Activated effector memory CD4-positive, alpha-beta T cell treated with Interleukin-2 at 50 U/mL for 16 hours (primary cell): ENCODE measurements at places on chromosomes 13 and 19.
A peak's percentile ranks its signal among the peaks of the same experiment; 100 is the strongest.

DNA sequence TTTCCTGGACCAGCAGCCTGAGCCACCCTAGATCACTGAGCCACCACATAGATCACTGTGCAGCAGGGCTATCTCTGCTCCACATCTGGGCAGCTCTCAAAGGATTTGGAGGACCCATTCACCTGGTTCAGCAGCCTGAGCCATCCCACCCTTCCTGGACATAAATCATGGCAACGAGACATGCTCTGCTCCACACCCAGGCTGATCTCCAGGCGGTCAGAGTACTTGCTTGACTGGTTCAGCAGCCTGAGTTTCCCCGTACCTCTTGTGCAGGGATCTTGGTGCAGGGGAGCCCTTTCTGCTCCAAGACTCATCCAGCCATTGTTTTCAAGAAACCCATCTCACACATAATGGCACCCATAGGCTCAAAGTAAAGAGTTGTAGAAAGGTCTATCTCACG, 195.3 kb downstream of the LIG4 start:
- DNase-seq, result no peak

DNA sequence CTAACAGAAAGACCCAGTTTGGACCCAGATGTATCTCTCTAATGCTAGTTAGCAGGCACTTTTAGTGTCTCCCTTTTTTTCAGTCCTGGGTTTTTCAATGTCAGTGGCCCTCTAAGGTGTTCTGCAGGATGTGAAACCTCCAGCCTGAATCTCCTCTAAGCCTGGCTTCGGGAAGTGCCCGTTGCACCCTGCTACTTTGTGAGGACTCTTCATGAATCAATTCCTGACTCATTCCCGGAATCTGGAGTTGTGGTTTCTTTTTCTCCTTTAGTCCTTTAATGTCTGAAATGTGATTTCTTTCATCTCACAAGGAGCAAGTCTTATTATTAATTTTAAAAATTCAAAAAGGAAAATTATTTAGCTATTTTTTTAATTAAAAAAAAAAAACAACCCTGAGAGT, 116.0 kb downstream of the ZNF536 start:
- no peak for DNase-seq

DNA sequence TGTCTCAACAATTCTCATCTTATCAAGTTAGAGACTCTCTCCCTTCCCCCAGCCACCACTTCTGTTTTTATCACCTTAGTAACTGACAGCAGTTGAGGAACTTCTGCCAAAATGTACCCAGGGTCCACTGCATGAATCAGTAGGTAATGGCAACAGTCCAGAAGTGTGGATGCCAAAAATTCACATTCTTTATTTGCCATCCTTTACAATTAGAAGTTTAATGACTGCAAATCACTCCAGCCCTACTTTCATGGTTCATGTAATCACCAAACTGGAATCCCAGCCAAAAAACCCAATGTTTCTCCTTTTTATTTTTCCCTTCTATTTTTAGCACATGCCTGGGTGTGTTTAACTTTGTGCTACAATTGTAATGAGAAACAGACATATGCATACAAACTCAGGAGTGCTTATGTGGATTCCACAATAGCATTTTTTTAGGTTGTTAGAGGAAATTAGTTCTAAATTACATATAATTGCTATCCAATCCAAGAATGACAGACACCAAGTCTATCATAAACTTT, 243.5 kb downstream of the RGCC start:
- DNase-seq, result no peak

- no peak for DNase-seq
These were observed 26.0 kb downstream of the C19orf47 start for GRCh38 chr19:40322271-40322610.

GRCh38 chr13:24678151-24678550, 2.1 kb upstream of the ATP12A start:
- no peak for DNase-seq

GRCh38 chr13:98519976-98520375, 56.9 kb downstream of the STK24 start:
- no peak for DNase-seq

DNA sequence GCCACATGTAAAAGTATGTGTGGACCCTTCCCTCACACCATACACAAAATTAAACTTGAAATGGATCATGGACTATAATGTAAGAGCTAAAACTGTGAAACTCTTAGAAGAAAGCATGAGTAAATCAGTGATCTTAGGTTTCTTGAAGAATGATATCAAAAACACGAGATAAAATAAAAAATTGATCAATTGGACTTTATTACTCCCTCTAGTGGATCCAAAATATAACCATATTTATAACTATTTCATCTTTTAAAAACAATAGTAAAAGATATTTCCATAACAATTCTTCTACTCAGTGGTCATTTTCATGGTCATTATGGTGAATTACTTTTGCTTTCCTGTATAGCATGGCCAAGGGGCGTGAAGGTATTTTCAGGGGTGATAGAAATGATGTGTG, 174.6 kb upstream of the LSM14A start:
- no peak for DNase-seq

- peak; percentile 56 for DNase-seq
These were observed 5.7 kb downstream of the HOOK2 start for GRCh38 chr19:12769689-12770088.

DNA sequence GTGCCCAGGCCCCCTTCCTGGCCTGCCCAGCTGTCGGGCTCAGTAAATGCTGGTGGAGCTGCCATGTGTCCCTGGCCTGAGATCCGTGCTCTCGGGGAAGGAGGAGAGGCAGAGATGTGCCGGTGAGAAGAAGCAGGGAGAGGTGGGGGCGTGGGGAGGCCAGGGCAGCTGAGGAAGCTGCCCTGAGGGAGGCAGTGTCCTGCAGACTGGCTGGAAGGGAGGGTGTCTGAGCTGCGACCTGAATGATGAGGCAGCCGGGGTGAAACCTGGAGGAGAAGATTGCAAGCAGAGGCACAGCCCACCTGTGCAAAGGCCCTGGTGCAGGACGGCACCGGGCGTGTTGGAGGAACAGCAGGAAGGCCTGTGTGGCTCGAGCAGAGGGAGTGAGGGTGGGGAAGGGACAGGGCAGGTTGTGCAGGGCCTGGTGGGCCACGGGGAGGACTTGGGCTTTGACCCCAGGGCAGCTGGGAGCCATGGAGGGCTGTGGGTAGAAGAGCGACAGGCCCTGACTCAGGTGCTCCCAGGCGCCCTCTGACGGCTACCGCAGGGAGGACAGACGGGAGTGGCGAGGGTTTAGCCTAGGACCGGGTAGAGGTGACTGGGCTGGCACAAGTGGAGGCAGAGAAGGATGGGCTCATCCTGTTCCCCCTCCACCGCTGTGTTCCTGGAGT, 14.0 kb upstream of the CELF5 start:
- peak; percentile 52 for DNase-seq

DNA sequence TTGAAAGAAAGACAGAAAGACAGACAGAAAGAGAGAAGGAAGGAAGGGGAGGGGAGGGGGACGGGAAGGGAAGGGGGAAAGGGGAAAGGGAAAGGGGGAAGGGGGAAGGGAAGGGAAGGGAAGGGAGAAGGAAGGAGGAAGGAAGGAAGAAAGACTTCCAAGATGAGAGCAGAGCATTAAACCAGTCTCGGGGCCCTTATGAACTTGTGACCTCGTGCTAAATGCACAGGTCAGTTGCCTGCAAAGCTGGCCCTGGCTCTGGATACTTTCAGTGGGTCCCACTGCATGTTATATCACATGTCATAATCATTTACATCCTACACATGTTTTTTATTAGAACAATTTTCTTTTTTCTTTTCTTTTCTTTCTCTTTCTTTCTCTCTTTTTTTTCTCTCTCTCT, 24.2 kb upstream of the ABCC4 start:
- no peak for DNase-seq

- DNase-seq, result no peak
These were observed 4.0 kb downstream of the HSPB6 start for GRCh38 chr19:35752746-35753350.

- no peak for DNase-seq
These were observed at the start of gene A1BG for GRCh38 chr19:58352760-58353671. A1BG (minus strand) TSS chr19:58353492; CDS start chr19:58353437, 55 bp downstream.

DNA sequence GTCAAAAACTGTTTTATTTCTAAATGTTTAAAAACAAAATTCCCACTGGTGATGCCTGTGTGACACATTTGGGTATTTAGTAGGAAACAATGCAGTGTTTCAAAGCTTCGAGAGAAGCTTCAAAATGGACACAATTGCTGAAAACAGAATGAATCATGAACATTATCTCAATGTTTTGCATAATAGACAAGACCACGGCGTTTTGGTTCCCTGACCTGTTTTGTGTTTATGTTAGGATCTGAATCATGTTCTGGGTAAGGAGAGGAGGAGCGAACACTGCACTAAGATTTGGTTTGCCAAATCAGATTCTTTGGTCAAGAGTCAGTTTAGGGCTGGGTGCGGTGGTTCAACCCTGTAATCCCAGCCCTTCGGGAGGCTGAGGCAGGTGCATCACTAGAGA, 42.2 kb downstream of the IFT88 start:
- no peak for DNase-seq

GRCh38 chr13:73138638-73139491, 80.1 kb downstream of the KLF5 start:
- no peak for DNase-seq

GRCh38 chr13:102940143-102940542, 94.3 kb downstream of the ERCC5 start:
- no peak for DNase-seq
